Left renal pelvis (tissue), 4 donors: ENCODE measurements at places on chromosomes 2 and 18. TPM values are rescaled to one million over a fixed set of nuclear protein-coding genes. Genes with fewer than 3 reads are reported as not detected.
A peak's percentile ranks its signal among the peaks of the same experiment; 100 is the strongest.

DNA sequence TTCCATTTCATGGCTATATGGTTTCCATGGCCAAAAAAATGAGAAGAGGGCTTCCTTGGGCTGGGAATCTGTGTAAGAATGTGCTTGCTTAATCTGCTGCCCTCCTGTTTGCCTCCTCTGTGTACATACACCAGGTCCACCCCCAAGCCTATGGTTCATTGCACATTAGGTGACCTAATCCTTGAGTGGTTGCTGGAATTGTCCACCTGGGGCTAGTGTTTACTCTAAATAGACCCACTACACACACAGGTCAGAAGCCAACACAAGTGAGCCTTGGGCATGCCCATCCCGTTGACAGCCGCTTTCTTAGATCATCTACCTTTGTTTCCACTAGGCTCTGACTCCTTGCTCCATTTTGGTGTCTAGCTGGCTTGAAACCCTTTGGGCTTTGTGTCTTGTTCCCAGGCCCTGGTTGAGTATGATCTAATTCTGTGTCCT lies 59.2 kb upstream of the ATL2 start:
- no peak for DNase-seq

DNA sequence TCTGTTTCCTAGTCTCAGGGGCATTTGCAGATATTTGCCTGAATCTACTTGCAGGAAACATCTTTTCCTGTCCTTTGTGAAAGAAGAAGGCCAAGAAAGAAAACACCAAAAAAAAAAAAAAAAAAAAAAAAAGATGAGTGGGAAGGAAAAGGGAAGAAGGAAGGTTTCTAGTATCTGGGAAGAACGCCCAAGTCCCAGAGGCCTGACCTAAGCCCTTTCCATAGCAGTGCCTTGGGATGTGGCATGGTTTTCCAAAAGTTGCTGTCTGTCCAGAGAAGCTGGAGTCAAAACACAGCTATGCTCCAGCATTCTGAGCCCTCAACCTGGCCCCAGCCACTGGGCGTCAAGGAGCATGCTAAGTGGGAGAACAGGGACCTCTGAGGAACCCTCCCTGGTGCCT lies 123.5 kb downstream of the INHBB start:
- no peak for DNase-seq

DNA sequence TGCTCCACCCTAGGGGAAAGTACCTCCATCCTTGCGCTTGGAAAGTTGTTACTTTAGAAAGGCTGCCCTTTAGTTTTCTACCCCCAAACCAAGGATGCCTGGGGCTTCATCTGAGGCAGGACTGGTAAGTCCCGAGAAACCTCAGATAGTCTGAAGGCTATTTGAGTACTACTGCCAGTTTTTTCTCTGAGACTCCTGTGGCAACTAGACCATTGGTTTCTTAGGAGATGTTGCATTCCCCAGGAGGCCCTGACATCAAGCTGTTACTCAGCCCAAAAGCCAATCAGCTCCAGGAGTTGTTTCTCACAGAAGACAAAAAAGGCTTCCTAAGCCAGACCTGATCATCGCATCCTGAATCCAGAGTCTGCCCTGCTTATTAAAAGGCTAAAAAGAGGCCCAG lies 67.2 kb downstream of the COLEC12 start:
- DNase-seq = no peak

DNA sequence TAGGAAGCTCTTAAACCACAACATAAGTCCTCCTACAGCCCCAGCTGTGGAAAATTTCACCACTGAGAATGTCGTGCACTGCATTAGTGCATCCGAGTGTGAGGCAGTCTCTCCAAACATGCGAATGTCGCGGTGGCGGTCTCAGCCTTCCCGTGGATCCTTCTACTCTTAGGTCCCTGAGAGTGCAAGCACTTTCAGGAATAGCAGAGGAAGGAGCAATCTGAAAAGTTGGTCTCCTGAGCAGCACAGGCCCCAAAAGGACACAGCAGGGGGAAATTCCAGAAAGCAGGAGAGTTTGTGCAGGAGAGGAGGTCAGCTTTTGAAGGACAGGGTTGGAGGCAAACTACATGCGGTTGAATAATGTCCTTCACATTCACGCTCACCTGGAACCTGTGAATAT lies 440.5 kb upstream of the SMIM21 start:
- no peak for DNase-seq

DNA sequence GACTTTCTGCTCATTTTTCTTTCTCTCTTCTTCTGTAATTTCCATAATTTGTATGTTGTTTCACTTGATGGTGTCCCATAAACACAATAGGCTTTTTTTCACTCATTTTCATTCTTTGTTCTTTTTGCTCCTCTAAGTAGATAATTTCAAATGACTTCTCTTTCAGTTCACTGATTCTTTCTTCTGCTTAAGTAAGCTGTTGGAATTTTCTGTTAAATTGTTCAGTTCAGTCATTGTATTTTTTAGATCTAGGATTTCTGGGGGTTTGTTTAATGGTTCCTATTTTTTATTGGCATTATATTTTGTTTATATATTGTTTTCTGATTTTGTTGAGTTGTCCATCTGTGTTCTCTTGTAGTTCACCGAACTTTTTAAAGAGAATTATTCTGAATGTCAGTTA lies 19.5 kb downstream of the SP140L start:
- DNase-seq = no peak

SGPP2 gene
- polyA plus RNA-seq = 16.3 TPM

GRCh38 chr2:25590921-25591505 lies 82.4 kb downstream of the DTNB start:
- DNase-seq = no peak

- no peak for DNase-seq
Observed at GRCh38 chr2:240967681-240968621, 30.5 kb upstream of the SNED1 start.

BMP10 gene
- polyA plus RNA-seq = not detected

DNA sequence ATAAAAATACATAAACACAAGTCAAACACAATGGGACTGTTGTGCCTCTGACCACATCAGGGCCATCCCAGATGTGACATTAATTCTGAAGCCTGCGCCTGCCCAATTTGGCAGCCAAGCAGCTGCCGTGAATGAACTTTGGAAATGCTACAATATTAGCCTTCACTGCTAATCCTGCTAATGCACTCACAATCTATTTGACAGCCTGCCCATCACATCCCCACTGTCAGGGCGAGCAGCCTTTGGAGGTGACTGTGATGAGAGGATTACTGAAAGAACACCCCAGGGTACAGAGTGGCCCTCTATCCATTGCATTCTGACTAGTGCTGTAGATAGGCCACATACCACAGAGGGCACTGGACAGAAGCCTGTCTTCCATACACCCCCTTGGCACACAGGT lies 21.6 kb downstream of the OSR1 start:
- no peak for DNase-seq

CLEC4F gene
- polyA plus RNA-seq = not detected

SCYGR4 gene
- polyA plus RNA-seq = not detected

RTP5 gene
- not detected for polyA plus RNA-seq

TBR1 gene
- polyA plus RNA-seq = not detected

STPG4 gene
- polyA plus RNA-seq = not detected

UCN gene
- 1.0 TPM for polyA plus RNA-seq

DNA sequence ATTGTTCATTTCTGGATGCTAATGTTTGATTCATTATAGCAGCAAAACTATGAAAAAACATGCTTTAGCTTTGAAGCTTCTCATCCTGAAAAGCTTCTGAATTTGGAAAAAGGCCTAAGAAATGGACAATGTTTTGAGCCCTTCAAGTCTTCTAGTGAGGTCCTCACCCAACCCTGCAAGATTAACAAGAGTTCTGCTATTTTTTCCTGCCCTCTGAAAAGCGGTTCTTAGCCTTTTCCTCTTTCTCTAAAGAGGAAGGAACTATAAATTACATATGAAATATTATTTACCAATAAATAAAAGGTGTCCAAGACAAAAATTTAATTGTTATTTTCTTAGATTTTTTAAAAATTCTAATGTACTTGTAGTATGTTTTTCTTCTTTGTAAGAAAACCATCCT lies 19.9 kb upstream of the CDH19 start:
- DNase-seq = no peak

SP140 gene
- 0.55 TPM for polyA plus RNA-seq

PCARE gene
- 0.16 TPM for polyA plus RNA-seq

LHCGR gene
- 0.40 TPM for polyA plus RNA-seq

DNA sequence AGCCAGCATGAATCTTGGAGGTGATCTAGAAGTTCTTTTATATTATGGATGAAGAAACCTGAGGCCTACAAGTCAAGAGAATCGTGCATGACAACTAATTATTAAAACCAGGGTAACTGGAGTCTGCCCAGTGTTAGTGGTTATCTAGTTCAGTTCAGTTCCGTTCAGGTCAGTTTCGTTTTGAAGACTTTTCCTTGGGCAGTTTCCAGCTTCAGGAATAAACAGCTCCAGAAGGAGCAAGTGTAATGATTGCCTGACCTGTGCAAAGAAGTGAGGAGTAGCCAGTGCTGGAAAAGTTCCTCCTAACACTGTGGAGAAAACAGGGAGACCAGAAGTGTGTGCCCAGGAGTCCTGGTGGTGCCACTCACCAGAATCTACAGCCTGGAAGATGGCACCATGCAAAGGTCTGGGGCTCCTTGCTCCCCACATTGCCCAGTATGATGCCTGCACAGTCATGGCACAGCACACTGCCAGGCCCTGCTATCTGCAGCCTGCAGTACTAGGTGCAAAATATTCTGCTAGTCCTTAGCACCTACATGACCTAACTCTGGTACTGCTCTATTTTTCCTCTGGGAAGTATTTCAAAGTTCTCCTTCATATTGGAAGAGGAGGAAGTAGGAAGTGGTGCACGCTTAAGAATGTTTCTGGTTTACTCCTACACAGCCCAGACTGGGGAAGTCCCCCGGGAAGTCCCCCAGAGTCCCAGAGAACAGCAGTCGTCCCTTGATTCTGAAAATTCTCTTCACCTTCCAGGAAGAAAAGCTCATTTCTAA lies 65.8 kb downstream of the SUMO1 start:
- no peak for DNase-seq

GRCh38 chr2:233209533-233210171 lies 41.8 kb upstream of the ATG16L1 start:
- no peak for DNase-seq

KCNS3 gene
- 9.8 TPM for polyA plus RNA-seq

MYL1 gene
- polyA plus RNA-seq = not detected

CEBPZOS gene
- 46.3 TPM for polyA plus RNA-seq

MYL12A gene
- 461 TPM for polyA plus RNA-seq

- DNase-seq = no peak
Observed at GRCh38 chr2:219731173-219731572, 103.7 kb downstream of the SLC4A3 start.

SLC14A1 gene
- polyA plus RNA-seq = 4.3 TPM

- DNase-seq = peak; percentile 9
Observed at GRCh38 chr18:43271593-43272432, 5.5 kb downstream of the SYT4 start.

GRCh38 chr18:9079818-9080528 lies 22.5 kb upstream of the NDUFV2 start:
- DNase-seq = no peak

DNA sequence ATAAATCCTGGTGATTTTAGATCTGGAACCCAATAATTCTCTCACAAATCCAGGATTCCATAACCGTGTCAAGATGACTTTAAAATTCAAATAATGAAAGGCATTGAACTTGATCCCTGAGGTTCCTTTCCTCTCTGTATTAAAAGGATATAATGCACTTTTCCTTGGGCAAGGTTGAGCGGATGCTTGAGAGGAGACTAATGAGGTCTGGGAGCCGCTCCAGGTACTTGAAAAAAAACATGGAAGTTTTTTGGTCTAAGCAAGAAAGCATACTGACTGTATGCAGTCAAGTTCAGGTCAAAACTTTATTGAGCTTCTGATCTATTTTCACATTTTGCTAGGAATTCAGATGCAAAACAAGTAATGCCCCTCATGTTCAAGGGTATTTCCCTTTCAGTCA lies 318.5 kb downstream of the RAD51AP2 start:
- no peak for DNase-seq

GRCh38 chr2:239881031-239881471 lies 144.1 kb downstream of the NDUFA10 start:
- no peak for DNase-seq

DNA sequence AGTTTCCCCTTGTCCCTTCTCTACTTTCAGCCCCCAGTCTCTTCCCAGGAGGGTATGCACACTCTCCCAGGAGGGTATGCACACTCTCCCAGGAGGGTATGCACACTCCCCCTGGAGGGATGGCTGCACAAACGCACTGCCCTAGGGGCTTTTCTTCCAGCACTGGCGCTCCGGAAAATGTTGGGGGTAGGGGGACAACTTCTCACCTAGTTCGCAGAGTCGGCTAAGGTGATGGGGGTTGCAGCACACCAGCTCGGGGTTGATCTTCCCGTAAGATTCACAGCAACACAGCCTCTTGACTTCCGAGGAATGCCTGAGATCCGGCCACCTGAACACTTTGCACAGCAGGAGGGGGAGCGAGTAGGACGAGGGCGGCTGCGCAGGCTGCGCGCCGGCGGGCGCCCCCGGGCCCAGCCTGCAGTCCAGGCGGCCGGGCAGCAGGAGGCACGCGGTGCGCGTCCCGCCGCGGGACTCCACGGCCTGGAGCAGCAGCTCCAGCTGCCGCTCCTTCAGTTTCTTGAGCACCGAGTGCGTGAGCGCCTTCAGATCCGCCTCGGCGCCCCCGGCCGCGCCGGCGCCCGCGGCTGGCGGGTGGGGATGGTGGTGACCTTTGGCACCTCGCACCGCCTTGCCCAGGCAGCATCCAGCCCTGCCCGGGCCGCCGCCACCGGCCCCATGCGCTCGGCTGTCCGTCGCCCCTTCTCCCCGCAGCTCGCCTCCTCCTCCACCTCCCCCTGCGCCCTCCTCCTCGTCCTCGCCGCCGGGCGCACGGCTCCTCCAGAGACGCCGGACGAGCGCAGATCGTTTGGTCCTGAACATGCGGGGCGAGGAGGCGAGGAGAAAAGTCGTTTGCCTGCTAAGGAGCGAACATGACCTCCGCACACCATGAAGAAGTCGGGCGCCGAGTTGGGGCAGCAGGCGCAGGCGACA lies 894 bp downstream of the SMAD7 start:
- DNase-seq = no peak

- no peak for DNase-seq
Observed at GRCh38 chr18:12403601-12404506, 3.9 kb upstream of the PRELID3A start.

DNA sequence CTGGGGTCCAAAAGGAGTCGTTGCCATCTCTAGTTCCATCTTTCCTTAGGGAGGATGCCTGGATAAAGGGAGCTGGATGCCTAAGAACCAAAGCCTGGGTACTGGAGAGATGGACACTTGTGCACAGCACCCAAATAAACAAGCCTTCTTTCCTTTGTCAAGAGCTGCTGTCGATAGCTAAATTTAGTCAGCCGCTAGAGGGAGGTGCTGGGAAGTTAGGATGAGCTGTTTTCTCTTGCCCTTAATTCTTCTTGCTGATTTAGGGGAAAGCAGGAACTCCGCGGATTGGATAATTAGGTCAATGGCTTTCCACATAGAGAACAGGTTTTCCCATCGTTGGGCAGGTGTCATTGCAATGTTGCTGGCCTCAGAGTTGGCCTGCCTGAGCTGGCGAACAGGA lies 30.9 kb upstream of the SERPINB12 start:
- DNase-seq = no peak
